ENCODE measurements at places on chromosomes 6 and 20.

- DNase-seq = no peak
These were observed 19.0 kb downstream of the NTSR1 start for GRCh38 chr20:62727584-62728027.

GRCh38 chr6:168097621-168098430 lies 18.8 kb upstream of the FRMD1 start:
- DNase-seq = no peak

- DNase-seq = no peak
These were observed 139.6 kb downstream of the MYLK4 start for GRCh38 chr6:2611092-2611491.

GRCh38 chr6:126905917-126906316 lies 212.6 kb upstream of the RSPO3 start:
- DNase-seq = no peak

- no peak for DNase-seq
These were observed 16.6 kb upstream of the FBXO9 start for GRCh38 chr6:53048431-53049195.

DNA sequence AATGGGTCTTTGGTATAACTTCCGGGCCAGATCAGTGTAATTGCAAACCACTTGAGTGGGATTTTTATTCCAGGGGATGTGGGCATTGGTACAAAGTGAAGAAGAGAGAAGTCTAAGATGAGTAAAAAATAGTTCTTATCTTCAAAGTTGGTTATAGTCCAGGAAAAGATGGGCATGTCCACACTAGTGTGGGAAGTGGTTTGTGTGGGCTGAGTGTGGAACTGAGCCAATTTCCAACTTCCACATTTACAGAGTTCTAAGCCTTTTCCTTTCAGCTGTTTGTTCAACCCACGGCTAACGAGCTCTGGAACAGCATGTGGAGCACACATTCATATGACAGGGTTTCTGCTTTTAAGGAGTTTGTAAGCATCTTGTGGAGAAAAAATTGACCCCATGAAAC lies 72.3 kb upstream of the IFNGR1 start:
- DNase-seq = no peak

- no peak for DNase-seq
These were observed 83.6 kb upstream of the RBM24 start for GRCh38 chr6:17197607-17198006.

GRCh38 chr6:154306696-154307095 lies 49.9 kb downstream of the IPCEF1 start:
- no peak for DNase-seq

GRCh38 chr20:46004889-46005473 lies 3.7 kb upstream of the MMP9 start:
- no peak for DNase-seq

DNA sequence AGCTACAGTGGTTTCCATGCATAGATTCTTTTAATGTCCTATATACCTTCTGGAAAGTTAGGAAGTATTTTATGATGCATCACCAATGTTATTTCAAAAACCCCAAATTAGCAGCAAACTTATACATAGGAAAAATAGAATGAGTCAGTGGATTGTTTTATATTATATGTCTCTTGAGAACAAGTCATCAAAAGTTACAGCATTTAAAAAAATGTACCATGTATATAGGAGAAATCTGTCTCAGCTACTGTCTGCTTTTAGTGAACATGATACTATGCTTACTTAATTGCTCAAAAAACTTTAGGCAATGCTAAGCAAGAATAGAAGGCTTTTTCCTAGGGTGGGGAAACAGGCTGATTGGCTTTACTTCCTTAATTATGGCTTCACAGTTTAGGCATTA lies 365.3 kb downstream of the SAMD5 start:
- DNase-seq = no peak

DNA sequence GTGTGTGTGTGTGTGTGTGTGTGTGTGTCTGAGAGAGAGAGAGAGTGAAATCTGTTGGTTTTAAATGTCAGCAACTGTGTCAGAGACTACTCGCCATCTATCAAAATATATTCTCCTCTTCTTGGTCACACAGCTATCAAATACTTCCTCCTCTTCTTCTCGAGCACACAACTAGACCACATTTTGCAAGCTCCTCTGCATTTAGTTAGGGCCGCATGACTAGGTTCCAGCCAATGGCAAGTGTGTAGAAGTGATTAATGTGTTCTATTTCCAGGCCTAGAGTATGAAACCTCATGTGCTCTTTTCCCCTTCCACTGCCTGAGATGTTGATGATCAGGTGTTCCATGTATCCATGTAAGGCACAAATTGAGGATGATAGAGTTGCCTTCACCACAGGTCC lies 278.5 kb upstream of the MARCKS start:
- DNase-seq = no peak

DNA sequence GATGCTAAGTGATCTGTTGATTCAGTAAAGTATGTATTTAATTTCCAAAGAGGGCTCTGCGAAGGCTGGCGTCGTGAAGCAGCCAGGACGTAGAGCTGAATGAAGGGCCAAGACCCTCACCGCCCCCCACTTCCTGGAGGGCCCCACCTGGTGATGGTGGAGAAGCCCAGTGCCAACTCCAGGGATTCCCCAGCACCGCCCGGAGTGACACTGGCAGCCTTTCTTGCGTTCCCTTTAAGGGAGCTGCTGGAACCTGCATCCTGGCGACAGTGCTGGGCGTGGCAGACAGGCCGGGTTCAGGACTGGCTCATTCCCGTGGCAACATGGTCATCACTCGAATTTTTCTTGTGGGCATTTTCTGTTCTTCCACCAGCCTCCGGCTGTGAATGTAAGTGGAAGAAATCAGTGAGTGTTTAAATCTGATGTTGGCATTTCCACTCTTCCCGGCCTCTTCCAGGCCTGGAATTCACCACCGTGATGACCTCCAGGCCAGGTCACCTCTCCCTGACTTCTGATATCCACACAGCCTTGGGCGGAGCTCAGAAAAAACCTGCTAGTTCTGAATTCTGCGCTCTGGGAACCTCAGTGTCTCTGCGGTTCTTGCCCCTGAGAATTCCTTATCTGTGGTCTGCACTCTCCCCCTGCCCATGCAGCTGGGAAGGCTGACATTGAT lies 57.4 kb upstream of the DACT2 start:
- no peak for DNase-seq

GRCh38 chr6:144449911-144450597 lies 164.9 kb downstream of the UTRN start:
- no peak for DNase-seq

GRCh38 chr6:146337376-146337775 lies 206.3 kb upstream of the RAB32 start:
- no peak for DNase-seq

GRCh38 chr6:8918196-8918595 lies 482.9 kb upstream of the SLC35B3 start:
- DNase-seq = no peak

DNA sequence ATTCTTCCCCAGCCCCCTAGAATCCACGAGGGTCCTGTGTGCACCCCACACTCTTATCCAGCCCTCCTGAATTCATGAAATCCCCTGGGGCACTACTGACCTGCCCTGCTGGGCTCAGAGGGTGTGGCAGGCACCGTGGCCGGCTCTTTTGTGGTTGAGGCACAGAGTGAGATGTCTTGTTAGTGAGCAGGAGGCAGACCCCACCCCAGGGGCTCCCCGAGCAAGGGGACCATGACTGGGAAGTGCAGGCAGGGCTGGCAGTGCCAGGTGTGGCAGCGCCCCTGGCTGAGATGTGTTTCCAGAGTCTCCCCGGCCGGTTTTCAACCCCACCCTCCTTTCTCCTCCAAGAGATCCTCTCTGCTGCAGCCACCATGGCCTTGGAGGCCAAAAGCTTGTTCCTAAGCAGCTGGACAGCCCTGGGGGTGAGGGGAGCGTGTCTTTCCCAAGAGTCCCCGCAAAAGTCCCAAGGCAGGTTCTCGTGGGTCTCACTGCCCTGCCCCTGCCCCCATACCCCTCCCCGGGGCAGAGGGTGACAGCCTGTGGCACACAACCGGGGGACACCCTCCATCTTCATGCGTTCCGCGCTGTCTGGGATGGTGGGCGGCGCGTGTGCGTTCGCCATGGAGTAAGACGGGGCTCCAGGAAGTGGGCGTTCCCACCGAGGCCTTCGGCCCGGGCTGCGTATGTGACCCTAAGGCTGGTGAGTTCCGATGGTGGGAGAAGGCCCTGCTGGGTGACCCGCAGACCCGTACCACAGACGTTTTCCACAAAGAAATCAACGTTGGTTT lies 208.9 kb downstream of the TAF4 start:
- no peak for DNase-seq

- no peak for DNase-seq
These were observed 62.0 kb downstream of the GFOD1 start for GRCh38 chr6:13425270-13425873.

DNA sequence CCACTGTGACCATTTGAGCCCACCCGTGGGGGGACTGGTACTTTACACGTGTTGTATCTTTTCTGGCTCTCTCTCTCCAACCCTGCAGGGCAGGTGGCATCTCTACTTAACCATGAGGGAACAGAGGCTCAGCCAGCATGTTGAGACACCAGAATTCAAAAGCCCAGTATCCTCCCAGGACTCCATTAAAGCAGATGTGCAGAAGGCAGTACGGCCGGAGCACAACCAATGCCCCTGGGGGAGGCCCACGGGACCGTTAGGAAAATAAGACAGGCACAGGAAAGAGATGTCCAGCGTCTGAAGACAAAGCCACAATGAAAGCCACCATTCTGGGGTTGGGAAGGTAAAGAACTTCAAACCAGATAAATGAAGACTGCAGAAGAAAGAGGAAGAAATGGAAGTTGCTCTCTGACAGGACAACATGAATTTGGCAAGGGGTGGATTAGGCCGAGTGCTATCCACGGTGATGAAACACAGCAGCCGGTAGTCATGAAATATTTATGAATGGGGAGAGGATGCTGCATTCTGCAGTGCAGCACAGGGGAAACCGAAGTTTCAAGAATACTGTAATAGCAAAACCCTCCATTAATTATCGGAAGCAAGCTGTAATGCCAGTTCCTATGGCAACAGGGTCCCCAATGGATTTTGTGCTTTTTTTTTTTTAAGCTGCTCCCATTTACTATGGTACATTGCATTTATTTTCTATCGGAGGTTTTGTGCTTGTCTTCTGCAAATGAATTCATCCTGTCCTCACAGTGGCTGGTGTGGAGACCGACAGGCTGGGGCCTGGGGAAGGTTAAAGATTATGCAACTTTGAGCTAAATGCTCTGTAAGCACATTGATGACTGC lies 179.4 kb downstream of the NRN1 start:
- no peak for DNase-seq

- DNase-seq = no peak
These were observed 42.0 kb downstream of the SOBP start for GRCh38 chr6:107531868-107532267.

DNA sequence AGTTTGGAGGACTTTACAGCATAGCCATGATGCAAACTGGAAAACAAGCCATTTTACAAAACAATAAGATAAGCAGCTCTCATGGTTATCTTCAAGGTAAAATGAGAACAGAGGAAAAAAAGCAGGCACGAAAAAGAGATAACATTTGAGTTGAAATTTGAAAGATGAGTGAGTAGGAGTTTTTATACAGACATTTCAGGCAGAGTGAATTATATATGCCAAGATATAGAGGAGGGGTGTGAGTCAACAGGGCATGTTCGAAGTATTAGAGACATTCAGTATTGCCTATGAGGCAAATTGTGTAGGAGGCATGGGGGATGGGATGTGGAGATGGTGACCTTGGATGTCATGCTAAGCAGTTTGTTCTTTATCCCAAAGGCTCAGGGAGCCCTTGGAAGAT lies 240.5 kb upstream of the MAN1A1 start:
- no peak for DNase-seq

- DNase-seq = no peak
These were observed 28.7 kb downstream of the RALGAPA2 start for GRCh38 chr20:20683481-20684321.

DNA sequence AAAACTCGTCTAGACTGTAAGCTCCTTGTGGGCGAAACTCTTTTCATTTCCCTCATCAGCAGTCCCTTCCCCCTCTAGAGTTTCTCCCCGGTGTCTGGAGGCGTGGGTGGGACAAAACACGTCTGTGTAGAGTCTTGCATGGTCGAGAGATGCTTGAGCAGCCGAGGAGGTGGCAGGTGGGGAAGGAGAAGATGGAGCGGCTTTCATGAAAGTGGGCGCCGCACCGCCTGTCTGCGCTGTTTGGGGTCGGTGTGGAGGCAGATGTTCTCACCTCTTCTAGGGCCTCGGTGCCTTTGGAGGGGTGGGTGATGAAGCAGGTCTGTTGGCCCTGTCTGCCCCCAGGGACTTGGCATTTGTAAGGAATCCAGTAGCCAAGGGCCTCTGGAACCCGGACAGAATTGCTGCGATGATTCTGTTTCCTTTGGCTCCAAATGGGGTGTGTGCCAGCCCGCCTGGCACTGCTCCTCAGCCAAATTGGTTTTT lies 1.2 kb downstream of the BRPF3 start:
- no peak for DNase-seq

DNA sequence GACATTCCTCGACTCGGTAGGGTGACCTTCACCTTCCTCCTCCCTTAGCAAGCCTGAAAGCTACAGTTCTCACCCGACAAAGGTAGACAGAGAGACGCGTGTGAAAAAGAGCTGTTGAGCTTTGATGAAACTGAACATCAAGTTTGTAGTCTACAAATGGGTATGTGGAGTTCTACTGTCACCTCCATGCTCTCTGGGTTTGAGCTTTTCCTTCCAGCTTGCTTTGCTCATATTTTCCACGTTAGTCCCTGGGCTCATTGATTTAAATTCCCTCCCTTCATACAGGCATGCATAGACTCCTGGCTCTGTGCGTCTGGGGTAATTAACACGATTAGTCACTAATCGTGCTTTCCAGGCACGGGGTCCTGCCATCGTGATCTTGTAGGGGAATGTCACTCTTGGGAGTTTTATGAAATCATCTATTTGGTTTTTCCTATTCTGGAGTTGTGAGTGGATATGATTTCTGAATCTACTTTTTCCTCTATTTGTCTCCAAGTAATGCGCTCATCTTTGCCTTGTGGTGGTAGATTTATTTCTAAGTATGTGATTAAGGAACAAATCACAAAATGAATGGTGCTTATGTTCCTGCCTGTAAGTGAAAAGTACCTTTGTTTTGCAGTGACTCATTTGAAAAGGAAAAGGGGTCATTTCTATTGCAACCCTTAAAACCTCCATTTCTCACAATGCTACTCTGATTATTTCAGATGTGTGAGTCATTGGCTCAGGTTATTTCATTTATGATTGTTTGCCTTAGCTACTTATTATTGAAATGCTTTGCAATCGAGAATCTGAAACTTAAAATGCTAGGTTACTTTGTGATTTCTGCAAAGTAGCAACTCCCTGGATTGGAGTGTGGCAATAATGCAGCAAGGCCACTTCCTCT lies 154.6 kb downstream of the ZDHHC14 start:
- DNase-seq = peak; percentile 43

- DNase-seq = no peak
These were observed 59.5 kb downstream of the PDE7B start for GRCh38 chr6:135910790-135911618.

- DNase-seq = no peak
These were observed 8.1 kb downstream of the GLP1R start for GRCh38 chr6:39056681-39057080.

GRCh38 chr20:48674461-48674860 lies 153.3 kb downstream of the PREX1 start:
- no peak for DNase-seq

- peak; percentile 56 for DNase-seq
These were observed 121.4 kb downstream of the TBXT start for GRCh38 chr6:166046226-166046625.

GRCh38 chr6:157144859-157145568 lies 178.3 kb downstream of the TMEM242 start:
- no peak for DNase-seq

Data from AG09319 (cell line).